ENCODE measurements at places on chromosomes 5 and 9.

DNA sequence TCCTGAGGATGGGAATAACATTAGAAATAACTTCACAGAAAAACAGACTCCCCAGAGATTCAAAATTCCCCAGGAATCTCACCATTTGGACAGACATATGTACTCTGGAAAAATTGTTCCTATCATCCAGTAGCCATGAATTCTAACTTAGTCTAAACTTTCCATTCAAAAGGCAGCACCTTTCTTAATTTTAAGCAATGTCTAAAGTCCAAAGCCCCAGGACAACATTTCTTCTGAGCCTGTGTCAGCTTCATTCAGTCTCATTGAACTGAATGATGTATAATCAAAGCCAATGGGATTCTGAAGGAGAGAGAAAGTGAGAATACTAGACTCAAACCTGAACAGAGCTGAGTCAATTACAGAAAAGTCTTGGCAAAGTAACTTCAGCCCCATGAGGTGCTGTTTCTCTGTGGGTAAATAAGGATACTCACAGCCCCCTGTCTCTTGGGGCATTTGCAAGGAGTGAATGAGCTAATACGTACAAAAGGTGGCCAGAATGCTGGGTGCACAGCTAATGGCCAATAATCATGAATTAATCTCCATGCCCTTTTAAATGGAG, 140.6 kb downstream of the SEMA5A start:
- no peak for DNase-seq

DNA sequence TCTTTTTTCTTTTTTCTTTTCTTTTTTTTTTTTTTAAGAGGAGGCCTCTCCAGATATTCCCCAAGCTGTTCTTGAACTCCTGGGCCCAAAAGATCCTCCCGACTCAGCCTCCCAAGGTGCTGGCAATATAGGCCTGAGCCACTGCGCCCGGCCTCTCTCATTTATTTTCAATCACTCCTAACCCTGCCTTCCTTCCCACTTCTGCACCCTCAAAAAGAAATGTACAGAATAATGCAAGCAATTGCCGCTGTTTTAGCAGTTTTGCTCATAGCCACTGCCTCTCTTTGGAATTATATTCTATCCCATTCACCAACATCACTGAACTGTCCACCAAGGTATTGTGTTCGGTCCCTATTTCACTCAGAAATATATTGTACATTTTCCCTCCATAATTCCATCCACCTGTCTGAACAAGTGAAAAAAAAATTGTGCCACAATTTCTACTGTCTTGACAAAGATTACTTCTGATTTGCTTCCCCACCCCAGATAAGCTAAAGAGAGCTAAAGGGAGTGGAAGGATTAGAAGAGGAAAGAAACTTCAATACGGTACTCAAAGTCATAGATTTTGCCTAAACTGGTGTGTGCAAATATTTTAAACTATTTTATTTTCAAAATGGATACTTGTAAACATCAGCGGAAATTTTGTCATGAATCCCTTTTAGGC, 1.9 kb downstream of the FNBP1 start:
- no peak for DNase-seq

DNA sequence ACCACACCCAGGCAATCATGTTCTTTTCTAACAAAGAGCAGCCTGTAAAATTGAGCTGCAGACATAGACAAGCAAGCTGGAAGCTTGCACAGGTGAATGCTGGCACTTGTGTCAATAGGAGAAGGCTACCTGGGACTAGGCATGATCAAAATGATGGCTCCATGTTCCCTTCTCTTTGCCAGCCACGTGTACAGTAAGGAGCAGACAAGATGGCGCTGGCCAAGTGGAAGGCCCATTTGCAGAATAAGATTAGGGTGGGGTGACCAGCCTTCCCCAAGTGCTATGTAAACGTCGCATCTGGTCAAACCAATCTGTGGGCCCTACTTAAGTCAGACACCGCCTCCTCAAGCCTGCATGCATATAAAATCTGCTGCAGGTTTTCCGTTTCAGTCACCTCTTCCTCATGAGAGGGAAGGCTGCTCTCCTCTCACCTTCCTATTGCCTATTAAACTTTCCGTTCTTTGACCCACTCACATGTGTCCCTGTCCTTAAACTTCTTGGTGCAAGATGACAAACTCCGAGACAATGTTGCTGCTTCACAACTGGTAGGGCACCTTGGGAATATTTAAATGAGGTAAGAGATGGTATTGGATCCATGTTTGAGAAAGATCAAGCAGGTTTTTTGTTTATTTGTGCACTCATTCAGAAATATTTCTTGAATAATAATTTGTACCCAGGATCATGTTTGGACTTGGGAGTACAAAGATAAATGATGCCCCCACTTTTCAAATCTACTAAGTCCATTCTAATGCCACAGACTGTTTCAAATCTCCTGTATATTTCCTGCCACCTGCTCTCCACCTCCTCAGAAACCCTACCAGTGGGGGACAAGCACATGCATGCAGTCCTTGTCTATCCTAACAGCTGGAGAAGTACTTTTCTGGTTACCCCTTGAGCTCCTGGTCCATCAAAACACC, 30.7 kb upstream of the TGFBR1 start:
- DNase-seq = no peak

DNA sequence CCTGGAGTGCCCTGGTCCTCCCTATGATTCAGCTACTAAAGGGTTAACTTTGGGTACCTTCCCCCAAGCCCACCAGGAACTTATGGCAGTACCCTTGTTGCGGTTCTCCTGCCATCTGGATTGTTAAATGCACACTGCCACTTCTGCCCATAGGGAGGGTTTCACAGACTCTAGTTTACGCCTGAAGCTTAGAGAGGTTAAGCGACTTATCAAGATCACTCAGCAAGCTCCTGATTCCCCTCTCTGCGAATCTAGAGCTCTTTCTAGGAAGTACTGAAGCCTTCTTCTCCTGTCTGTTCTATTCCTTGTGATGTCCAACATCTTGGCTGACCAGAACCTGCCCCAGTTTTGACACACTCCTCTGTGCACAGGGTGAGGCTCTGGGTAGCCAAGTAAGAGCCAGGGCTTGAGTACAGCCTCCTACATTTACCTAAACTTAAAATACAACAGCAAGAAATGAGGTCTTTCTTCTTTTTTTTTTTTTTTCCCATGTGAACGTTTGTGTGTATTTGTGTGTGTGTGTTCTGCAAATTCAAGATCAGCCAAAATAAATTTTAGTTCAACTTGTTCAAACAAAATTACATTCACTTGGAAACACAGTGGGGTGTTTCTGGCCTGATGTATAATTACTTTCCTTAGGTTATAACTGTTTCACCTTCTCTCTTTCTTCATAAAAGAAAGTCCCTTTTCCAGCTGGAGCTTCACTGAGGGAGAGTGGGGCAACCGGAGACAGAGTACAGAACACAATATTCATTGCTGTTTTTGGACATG, 28.7 kb upstream of the KLF4 start:
- DNase-seq = no peak

- no peak for DNase-seq
Observed at GRCh38 chr9:114008667-114009410, 69.3 kb downstream of the AMBP start.

- peak; percentile 68 for DNase-seq
Observed at GRCh38 chr9:35771943-35772342, 17.9 kb upstream of the MSMP start.

DNA sequence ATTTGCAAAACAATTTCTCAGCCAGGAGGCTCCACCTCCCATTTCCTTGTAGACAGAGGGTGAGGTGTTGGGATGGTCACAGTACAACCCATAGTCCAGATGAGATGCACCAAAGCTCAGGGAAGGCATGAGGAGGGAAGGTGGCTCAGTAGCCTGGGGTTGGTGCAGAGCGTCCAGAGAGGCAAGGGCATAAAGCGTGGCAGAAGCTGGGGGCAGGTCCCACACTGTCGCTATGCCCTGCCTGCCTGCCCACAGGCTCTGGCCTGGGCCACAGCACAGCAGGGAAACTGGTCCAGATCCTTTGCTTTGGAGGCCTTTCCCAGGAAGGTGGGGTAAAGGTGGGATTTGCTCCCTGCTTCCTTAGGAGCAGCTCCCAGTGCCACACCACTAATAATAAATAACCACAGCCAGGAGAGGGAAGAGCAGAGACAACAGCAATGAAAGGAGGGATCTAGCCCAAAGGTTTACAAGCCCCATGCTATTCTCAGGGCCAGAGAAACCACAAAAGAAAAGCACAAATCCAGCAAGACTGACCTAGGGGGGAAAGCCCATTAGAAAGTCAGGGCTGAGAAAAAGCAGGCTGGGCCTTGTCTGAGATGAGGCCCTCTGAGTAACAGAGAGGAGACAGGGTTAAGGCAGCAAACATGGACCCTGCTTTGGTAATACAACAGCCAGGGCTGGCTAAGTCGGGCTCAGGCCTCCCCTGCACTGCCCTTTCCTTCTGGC, 27.2 kb downstream of the PCDHGC5 start:
- no peak for DNase-seq

DNA sequence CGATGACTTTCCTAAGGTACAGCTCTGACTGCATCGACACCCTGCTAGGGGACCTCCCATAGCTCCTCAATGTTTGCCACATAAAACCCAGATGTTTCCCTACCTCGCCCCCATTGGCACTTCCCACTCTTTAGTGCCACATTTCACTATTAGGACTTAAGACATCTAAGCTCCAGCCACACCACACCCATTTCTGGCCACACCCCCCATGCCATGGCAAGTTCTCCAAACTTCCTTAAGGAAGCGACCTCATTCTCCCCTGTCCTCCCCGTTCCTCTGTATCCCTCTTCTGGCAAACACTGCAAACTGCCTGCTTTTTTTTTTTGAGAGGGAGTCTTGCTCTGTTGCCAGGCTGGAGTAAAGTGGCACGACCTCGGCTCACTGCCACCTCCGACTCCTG, 62.9 kb downstream of the USP20 start:
- no peak for DNase-seq

GRCh38 chr5:66702426-66702825, 106.2 kb downstream of the MAST4 start:
- no peak for DNase-seq

DNA sequence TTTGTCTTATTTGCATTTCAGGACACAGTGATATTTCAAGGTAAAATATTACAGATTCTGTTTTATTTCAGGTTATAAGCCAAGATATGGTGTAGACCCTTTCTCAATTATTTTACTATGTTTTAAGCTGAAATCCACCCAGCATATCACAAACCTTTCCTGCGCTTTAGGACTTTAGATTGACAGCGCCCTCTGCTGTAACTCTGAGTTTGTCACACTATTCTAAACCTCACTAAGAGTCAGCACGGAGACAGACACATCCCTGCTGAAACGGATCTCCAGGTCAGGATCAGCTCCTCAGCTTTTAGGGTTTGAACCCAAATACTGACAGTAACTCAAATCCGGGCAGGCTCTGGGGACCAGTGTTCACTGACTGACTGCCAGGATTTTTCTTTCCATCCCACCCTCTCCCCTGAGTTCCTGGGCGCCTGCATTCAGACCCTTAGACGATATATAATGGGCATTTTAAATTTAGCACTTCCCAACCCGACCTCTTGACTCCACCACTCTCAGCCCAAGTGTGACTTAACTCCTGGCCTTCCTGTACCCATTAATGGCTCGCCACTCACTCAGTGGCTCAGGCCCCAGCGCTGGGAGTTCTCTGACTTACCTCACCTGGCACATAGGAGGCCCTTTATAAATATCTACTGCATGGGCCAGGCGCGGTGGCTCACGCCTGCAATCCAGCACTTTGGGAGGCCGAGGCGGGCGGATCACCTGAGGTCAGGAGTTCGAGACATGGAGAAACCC, 33.5 kb downstream of the TLX3 start:
- no peak for DNase-seq

- peak; percentile 3 for DNase-seq
Observed at GRCh38 chr5:114789773-114790402, 379.8 kb downstream of the TRIM36 start.

DNA sequence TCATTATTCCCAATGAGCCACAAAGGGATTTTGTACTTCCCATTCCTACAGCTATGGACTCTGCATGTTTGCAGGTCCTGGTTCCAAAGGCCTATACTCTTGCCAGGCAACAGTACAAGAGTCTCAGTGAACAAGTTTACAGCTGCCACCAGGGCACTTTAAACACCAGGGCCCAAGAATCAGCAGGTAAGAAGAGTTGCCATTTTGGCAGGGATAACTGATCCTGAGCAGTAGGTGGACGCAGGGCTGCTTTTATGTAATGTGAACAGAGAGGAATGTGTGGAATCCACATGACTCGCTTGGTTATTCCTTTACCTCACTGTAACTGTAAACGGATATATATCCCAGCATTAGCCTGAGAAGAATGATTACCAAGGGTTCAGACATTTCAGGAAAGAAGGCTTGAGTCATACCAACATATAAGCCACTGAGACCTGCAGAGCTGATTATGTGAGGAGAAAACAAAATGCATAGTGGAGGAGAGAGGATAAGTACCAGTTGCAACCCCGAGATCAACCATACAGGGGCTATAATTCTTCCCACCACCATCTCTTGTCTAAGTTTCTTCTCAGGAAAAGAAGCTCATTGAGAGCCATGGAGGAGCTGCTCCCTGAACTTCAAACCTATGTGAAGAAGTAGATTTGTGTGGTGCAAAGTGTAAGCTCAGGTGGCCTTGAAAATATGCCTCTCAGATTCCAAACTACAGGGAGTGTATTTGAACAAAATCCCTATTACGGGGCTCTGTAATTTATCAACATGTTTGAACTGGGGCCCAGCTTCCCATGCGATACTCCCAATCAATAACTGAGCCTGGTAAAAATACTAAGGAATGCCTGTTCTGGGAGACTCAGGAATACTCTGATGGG, 24.6 kb downstream of the RAPGEF6 start:
- DNase-seq = no peak

DNA sequence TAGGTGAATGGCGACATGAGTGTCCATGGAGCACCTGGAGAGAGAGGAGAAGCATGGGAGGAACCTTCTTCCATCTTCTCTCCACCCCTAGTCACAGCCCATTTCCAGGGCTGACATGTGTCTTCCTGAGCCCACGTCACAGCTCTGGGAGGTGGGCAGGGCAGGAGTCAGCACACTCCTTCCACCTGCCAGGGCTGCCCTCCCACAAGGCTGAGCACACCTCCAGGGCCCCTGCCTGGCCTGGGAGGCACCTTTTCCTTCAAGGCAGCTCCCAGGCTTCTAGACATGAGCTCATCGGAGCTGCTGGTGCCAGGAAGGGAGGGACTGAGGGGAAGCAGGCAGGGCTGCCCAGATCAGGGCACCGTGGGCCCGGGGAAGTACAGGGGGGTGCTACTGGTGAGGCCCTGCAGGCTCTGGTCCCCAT, 13.6 kb upstream of the SYNPO start:
- no peak for DNase-seq

DNA sequence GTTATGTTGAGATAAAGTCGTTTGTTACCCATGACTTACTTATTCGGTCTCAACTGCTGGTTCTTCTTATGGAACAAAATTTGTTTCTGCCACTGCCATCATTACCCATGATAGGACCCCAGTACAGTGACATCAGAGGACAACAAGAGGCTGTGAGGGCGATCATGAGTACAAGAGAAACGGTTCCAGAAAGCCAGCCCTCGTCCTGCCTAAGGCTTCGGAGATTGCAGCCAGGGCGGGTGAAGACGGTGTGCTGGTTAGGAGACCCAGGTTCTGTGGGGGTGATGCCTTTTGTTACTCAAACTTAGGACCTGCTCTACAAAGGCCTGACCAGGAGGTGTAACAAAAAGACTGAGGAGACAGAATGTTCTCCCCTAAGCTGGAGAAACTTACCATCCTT, 10.9 kb downstream of the FYB1 start:
- DNase-seq = no peak

GRCh38 chr9:72554221-72554641, 32.8 kb downstream of the TMC1 start:
- no peak for DNase-seq

- no peak for DNase-seq
Observed at GRCh38 chr9:130327781-130328348, 62.3 kb downstream of the HMCN2 start.

All from epithelial cell of prostate (primary cell).